Urothelium cell line (cell line): ENCODE measurements at places on chromosomes 13 and 19.

DNA sequence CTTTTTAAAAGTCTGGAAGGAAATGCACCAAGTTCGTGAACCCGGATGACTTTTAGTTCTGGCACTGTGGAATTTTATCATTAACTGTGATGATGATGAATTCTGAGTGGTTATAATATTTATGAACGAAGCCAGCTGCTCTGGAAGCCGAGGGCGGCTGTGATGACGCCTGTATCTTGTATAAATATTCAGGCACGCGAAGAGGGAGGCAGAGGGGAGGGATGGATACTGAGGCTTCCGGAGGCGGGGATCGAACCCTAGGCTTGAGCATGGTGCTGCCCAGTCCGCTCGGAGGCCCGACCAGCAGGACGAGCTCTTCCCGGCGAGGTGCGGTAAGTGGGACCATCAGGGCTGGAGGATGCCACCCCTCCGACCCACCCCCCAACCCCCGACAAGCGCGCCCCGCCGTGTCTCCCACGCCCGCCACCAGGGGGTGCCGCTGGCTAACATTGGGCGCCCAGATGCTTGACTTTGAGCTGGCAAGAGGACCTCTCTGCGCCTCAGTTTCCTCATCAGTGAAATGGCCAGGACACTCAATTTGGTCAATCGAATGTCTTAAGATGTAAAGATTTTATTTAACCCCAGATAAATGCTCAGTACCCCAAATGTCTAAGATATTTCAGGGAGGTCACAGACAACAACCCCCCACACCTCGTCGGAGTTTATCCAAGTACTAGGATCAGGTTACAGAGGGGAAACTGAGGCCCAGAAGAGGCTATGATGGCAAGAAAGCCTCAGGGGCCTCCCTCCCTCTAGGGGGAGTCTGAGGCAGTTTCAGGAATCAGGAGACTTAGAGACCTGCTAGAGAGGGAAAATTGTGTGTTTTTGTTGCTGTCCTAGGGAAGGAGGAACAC, 4.5 kb upstream of the RAB3A start:
- DNase-seq = no peak

- no peak for DNase-seq
Observed at GRCh38 chr19:21910318-21910717, 74.3 kb upstream of the ZNF43 start.

DNA sequence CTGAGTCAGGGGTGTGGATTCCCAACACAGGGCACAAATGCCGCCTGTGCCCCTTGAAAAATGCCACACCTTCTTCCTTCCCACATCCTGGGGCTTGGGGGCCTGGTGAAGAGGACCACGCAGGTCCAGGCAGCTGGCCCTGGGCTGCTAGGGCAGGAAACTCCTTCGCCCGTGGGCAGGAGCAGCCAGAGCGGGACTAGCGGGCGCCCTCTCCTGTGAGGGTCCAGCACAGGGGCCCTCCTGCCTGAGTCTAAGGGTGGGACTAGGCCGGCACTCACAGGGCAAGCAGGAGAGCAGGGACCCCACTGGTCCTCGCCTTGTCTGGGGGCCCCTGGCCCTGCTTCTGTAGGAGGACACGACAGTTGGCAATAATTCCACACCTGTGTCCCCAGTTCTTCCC, 7.5 kb upstream of the CEBPA start:
- DNase-seq = no peak

DNA sequence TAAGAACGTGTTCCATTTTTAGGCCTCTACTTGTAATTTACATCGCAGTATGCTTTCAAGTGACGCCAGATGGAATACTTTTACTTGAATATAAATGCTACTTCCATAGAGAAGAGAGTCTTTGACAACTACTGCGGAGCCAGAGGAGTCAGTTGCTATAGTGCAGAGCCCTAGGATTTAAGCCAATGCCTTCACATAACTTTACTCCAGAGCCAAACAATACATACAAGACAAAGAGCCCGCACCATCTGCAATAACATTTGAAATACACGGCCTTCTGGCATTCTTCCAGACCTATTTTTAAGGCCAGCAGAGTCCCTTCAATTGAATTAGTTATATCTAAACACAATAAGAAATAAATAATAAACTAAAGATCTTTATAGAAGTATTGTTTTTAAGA, 59.4 kb downstream of the XPO4 start:
- DNase-seq = no peak

GRCh38 chr13:62704875-62705274, 1289.2 kb upstream of the PCDH20 start:
- no peak for DNase-seq
